NCI-H1694 treated with DMSO at 0.1 percent for 48 hours (cell line): ENCODE measurements at places on chromosomes 16 and 17.

- DNase-seq: no peak
Observed at GRCh38 chr17:57328109-57328882, 72.0 kb downstream of the MSI2 start.

DNA sequence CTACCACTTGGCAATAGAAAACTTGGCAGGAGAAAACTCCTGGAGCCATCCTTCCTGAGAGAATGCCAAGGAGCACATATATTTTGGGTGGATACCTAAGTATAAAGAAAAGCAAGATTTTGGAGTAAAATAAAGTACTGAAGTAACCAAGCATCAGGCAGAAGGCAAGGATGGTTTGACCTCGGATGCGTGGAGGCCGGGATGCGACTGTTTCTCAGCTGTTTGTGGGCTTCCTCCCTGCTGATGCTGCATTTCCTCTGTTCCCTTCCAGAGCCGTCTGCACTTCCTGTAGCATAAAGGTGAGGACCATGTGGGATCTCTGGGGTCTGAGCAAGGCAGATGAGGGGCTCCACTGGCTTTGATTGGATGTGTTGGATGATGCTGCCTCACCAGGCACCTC, 5.5 kb upstream of the TCF25 start:
- DNase-seq: no peak

DNA sequence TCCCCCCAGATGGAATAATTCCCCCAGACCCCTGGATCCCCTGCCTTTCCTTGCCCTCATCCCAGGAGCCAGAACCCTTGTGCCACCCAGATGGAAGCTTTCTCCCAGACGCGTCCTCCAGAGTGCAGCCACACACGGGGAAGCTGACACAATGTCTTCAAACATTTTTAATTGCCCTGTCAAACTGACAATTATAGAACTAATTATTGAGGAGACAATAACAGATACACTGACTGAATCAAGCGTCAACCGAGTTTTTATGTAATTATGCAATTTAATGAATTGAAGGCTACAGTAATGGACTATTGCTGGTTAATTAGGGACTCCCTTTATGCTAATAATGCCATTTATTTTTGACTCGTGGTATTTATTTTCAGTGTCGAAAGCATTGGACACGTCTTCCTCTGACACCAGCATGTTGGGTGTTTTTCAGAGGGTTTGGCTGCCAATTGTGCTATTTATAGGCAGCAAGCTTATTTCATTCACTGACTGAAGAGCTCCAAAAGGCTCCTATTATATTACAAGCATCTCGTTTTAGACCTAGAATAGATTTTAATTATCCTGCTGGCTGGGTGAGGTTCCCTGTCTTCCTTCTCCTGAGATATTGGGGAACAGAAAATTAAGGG, 298.2 kb upstream of the C16orf82 start:
- DNase-seq: no peak

- DNase-seq: peak; percentile 41
Observed at GRCh38 chr16:64416216-64417005, 705.5 kb downstream of the CDH11 start.

- no peak for DNase-seq
Observed at GRCh38 chr16:58449768-58450167, 50.2 kb upstream of the NDRG4 start.

DNA sequence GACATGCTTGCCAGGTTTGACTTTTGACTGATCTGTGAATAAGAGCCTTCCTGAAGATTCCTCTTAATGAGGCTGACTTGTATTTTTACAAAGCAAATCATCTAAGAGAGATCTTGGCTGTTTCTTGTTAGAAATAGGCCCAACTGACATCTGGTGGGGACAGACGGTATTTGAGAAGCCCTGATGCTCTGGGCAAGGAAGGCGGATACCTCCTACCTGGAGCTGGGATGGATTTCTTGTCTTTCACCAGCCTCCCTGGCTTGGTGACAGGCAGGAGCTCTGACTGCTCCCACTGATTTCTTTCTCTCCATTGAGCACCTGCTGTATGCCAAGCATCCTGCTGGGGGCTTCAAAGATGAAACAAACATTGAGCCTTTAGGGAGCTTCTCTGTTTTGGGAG, 40.4 kb downstream of the AKAP1 start:
- DNase-seq: no peak

DNA sequence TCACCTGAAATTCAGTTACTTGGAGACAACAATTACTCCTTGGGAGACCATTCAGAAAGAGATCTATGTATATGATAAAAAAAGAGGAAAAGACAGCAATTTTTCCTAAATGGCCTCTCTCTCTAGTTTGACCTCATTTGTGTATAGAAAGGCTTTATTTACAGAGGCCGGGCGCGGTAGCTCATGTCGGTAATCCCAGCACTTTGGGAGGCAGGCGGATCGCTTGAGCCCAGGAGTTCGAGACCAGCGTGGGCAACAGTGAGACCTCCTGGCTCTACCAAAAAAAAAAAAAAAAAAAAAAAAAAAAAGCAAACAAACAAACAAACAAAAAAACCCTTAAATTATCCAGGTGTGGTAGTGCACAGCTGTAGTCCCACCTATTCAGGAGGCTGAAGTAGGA, 20.7 kb downstream of the GRB2 start:
- no peak for DNase-seq

GRCh38 chr17:7579834-7580603, 581 bp downstream of the CD68 start:
- no peak for DNase-seq

GRCh38 chr17:35614810-35615209, 27.7 kb downstream of the AP2B1 start:
- DNase-seq: no peak

GRCh38 chr16:53131050-53131362, 76.2 kb downstream of the CHD9 start:
- no peak for DNase-seq

GRCh38 chr17:19487024-19487600, 46.5 kb upstream of the SLC47A1 start:
- DNase-seq: no peak

- no peak for DNase-seq
Observed at GRCh38 chr17:12330456-12330855, 309.8 kb downstream of the MAP2K4 start.
